ENCODE measurements at places on chromosomes 4 and X.

DNA sequence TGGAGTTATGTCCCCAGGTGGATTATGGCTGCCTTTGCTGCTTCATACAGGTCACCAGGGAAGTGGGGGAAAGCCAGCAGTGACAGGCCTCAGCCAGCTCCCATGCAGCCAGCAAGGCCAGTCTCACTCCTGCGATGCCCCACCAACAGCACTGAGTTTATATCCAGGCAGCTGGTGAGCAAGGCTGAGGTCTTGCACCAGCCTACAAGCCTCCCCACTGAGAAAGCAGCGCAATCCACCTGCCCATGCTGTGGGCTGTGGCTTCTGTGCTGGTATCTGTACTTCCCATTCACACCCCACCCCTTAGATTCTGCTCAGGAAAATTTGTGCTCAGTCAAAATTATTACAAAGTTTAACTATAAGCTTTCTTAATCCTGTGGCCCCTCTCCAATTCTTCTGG is 153.5 kb downstream of the HHIP start:
- DNase-seq: no peak

- DNase-seq: no peak
Measured at GRCh38 chrX:125786316-125786715, 379.8 kb downstream of the DCAF12L2 start.

DNA sequence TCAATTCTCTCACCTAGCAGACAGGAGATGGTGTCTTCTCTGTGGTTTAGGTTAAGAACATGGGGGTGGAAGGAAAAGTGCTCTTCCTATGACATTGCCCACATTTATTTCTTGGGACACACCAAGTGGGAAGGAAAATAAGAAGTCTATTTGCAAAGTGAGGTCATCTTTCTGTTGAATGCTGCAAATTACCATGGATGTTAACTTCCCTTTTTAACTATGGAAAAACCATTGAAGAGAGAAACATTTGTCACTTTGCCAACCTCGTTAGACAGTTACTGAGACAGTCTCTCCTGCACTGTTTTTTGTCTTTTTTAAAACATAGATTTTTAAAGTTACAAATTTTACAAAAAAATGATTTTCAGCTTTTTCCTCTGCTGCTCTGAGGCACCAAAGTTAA is 72.8 kb upstream of the BEND4 start:
- DNase-seq: no peak

DNA sequence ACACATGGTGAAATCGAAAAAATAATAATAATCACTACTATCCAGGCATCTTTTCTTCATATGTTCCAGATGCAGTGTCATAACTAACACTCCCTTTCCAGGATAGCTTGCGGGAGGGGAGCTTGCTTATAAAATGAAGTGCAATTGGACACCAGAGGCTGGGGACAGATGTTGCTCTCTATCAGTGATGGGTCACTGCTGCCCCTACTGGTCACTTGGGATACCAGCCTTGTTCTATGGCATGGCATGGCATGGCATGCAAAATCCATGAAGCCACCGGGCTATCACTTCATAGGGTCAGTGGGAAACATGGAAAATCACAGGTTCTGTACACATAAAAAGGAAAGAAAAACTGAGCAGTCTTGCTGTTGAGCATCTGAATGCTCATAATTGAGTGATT is 168.1 kb downstream of the GLRA2 start:
- DNase-seq: peak; percentile 40

GRCh38 chr4:148007314-148007760 is 275.4 kb downstream of the ARHGAP10 start:
- no peak for DNase-seq

GRCh38 chr4:185683222-185683621 is 128.8 kb downstream of the SORBS2 start:
- no peak for DNase-seq

DNA sequence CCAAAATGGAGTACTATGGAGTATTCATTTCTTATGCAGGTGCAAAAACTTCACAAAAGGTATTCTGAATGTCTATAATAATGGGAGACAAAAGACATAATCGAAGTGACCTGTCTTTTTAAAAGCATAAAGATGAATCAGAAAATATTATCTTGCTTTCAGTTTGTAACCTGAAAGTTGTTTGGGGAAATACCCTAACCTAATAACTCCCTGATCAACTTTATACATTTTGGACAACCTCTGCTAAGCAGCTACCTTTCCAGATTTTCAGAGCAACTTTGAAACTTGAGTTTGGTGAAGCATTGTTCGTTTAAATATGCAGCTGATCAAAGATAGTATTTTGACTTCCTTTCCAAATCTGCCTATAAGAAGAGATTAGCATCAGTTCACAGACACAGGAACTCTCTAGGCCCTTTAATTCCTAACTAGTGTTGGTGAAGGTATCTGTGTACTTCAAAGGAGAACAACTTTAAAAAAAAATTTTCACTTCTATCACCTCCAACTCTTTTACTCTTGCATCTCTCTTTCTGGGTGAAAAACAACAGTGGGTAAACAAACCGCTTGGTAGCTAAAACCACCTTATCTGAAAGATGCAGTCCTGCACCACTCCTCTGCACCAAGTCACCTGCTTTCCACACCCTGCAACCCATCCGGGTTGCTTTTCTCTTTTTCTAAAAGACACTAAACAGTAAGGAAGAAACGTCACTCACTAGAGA is 26.5 kb downstream of the CD40LG start:
- no peak for DNase-seq

- no peak for DNase-seq
Measured at GRCh38 chr4:169150806-169151205, 120.0 kb downstream of the SH3RF1 start.

GRCh38 chr4:99381588-99382175 is 29.1 kb upstream of the ADH1C start:
- DNase-seq: no peak

DNA sequence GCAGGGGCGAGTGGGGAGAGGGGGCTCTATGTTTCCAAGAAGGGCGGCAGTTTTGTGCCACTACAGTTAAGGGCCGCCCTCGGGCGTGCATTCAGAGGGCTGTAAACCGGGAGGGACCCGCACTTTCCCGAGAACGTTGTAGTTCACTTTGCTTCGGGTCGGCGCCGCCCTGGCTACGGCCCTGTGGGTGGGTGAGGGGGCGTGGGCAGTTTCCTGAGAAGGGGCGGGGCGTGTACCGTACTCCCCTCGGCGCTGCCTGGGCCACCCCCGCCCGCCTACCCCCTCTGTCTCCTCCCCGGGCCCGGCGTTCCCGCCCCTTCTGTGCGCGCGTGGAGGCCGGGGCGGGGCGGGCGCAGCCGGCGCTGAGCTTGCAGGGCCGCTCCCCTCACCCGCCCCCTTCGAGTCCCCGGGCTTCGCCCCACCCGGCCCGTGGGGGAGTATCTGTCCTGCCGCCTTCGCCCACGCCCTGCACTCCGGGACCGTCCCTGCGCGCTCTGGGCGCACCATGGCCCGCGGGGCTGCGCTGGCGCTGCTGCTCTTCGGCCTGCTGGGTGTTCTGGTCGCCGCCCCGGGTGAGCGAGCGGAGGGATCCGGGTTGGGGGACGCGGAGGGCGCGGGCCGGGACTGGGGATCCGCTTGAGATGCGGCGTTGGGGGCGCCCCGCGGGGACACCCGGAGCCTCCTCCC is at the start of gene CD99:
TSS of gene CD99 (plus strand) at position 440 of the 687 bp plus-strand sequence. CDS start at position 506, 66 bp downstream.
- DNase-seq: peak; percentile 93

DNA sequence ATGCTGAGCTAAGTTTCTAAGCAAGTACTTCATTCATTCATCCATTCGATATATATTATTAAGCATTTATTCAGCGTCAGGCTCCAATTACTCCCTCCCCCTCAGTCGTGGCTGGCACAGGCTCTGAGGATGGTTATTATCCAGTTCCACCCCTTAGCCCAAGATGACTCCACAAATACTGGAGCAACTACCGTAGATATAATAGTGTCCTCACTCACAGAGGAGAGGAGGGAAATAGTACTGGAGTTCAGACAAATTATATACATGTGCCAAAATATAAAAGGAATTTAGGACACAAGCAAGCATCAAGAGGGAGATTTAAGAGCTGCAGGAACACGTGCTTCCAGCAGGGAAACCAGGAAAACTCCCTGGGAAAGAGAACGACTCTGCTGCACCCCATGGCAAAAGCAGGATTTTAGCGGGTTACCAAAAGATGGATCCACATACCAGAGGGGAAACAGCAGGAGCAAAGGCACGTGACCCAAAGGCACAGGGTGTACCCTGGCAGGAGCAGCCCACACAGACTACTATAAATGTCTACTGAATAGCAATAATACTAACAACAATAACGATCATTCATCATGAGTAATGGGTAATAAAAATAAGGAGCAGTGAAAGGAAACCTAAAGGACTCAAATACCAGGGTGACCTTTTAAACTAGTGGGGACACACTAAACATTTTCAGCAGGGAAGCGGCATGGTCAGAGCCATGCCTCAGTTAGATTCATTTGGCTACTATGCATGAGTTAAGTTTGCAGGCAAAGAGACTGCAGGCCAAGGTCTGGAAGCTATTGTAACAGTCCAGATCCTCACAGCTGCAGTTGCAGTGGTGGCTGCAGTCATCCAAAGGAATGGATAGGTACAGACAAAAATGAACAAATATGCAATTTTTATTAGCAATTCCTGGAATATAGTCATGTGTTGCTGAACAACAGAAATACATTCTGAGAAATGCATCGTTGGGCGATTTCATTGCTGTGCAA is 153.7 kb downstream of the APBB2 start:
- no peak for DNase-seq

- peak; percentile 92 for DNase-seq
Measured at GRCh38 chrX:12974796-12975669, at the start of gene TMSB4X. TMSB4X (plus strand) TSS chrX:12975110.

GRCh38 chrX:14718403-14718802 is 154.5 kb downstream of the FANCB start:
- DNase-seq: no peak

- no peak for DNase-seq
Measured at GRCh38 chr4:188106454-188106853, 2.9 kb downstream of the TRIML2 start.

GRCh38 chrX:19986531-19986930 is 4.3 kb downstream of the BCLAF3 start:
- DNase-seq: no peak

- DNase-seq: peak; percentile 31
Measured at GRCh38 chr4:168585168-168586091, 88.6 kb downstream of the PALLD start.

DNA sequence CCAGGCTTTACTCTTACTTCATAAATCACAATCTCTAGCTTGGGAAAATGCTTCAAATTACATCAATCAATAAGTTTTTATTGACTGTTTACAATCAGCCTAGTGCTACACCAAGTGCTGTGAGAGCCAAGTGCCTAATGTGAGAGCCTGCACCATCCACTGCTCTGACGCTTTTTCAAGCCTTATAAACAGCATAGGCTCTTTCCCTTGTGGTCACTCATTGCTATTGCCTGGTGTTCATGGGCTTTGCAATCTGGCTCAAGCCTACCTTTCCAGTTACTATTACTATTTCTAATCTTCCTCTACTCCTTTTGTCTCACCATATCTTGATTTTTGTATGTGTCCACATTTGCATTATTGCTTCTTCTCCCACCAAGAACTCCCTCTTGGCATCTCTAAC is 77.0 kb downstream of the REELD1 start:
- DNase-seq: no peak

- no peak for DNase-seq
Measured at GRCh38 chrX:4043951-4044350, 330.5 kb upstream of the PRKX start.

DNA sequence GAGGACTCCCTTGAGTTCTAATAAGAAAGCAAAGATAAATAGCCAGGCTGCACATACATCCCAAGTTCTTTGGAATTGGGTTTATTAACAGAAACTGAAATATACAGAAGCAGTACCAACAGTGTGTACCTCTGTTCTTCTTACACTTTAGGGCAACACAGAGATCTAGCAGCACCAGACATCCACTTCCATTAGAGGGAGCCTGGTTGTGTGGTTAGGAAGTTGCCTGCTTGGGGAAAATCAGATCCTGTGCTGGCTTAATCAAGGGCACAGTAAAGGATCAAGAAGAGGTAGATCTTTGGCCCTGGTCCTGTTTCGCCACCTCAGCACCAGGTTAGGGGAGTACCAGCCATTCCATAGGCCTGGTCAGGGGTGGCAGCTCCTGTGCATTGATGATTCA is 231.1 kb upstream of the ARHGAP24 start:
- DNase-seq: no peak

- no peak for DNase-seq
Measured at GRCh38 chrX:71919431-71919830, 8.8 kb downstream of the NHSL2 start.

- DNase-seq: no peak
Measured at GRCh38 chrX:75151827-75152592, 4.1 kb downstream of the ABCB7 start.

DNA sequence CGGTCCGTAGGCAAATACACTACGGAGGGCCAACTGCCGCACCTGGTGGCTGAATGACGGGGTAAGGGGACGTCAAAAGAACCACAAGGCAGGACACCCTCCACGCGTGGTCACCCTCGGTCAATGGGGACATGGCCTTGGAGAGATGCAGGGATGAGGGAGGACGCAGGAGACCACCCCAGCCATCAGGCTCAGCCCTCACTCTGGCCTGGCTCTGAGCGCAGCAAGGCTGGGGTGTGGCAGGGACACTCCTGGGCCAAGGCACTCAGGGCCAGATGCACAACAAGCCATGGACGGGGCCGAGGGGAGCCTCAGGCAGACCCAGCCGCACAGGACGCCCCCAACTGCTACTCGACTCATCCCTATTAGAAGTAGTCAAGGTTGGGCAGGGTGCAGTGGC is 36.5 kb downstream of the GAK start:
- DNase-seq: no peak

DNA sequence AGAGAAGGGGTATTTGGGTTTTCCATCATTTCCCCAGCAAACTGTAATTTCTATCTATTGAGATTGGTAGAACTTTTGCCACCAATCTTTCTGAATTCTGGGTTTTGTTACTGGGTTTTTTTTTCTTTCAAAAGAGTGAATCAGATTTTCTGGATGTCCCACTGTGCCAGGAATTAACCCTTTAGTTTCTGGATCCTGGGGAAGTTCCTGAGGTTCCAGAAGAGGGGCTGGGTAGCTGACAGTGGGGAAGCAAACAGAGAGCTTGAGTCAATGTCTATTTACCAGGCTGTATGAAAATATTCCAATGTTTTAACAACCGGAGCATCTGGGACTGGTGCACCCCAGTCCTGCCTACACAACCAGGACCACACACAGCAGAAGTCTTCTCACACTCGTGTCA is 25.8 kb upstream of the SOD3 start:
- no peak for DNase-seq

GRCh38 chr4:53508446-53508845 is 82.8 kb downstream of the LNX1 start:
- DNase-seq: no peak

GRCh38 chrX:135484641-135485289 is 35.7 kb upstream of the INTS6L start:
- peak; percentile 23 for DNase-seq

DNA sequence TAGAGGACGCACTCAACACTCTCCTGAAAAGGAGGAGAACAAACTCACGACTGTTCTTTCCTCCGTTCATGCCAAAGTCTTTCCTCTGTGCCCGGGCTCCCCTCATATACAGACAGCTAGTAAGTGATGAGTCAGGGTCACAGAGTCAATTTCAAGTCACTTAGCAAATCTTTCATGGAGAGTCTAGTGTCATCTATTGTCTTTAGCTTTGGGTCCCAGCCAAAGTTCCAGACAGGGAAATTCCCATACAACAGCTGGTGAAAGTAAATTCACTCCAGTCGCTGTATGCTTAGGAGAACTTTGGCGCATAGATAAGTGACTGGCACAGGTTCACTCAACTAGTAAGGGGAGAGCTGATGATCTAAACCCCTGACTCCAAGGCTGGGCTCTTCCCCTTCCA is 226.5 kb downstream of the MID1 start:
- no peak for DNase-seq

All from activated CD4-positive, alpha-beta T cell treated with anti-CD3 and anti-CD28 coated beads, Interleukin-10, Interleukin-2, amounts not matched to agents 100 ng/mL and 50 ng/mL, durations not matched to agents 16 hours and 8 hours (primary cell).